ENCODE measurements at places on chromosomes 4 and X.

DNA sequence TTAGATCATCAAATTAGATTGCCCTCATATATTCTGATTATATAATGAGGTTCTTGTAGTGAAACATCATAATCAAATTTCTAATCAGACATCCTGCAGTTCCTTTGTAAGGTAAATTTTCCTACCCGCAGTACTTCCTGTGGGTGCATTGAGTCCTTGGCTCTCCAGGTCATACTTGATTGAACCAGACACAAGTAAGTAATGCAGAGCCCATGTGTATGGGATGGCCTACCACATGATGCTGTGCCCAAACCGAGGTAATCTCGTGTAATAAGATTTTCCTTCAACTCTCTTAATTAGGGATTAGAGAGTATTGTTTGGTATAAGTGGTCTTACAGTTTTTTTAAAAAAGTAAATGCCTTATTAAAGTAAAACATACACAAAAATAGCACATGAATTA is 1841.8 kb downstream of the PCDH7 start:
- DNase-seq = no peak

- no peak for DNase-seq
These were observed 44.0 kb downstream of the ZNF518B start for GRCh38 chr4:10413177-10413576.

DNA sequence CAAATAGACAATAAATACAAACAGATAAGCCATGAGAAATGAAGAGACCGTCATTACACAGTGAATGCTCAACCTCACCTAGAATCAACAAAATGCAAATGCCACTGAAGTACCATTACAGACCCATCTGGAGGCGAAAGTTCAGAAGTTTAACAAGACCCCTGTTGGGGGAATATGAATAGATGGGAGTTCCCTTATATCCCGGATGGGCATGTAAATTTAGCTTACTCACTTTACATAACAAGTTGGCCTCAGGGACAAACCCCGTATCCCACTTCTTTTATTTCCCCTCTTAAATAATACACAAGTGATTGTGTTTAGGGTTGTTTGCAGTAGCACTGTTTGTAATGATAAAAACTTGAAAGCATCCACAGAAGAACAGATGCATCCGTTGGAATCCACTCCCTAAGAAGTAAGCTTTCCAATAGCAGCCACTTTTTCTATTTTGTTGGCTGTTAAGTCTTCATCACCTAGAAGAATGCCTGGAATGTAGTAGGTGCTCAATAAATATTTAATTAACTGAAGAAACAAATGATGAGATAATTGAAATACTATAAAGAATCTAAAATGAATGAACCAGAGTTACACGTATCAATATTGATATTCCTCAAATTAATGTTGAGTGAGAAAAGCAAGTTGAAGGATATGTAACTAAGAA is 1076.3 kb upstream of the TENM3 start:
- DNase-seq = no peak

DNA sequence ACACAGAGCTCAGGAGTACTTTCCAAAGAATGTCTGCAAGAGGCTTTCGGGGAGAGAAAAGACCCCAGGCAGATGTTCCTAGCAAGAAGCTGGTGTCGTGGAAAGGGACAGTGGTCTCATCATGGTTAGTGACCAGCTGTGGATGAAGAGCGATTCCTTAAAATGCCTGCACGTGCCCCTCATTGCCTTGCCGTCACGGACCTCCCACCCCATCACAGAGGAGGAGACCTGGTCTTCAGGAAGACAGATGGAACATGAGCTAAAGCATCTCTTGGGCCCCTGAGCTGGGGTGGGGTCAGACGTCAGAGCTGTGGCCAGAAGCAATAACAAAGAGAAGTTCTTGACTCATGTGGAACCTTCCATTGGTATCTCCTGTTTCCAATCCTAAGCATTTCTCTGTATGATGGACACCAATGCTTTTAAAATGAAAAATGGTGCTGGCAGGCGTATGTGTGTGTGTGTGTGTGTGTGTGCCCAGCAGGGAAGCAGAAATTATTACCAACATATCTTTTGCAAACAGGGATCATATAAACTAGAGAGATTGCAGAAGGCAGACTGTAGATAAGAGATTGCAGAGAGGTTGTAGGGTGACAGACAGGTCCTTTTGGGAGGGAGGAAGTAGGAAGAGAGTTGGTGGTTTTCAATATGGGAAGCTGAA is 25.2 kb upstream of the ASMTL start:
- peak; percentile 4 for DNase-seq

GRCh38 chrX:71167031-71167781 is 22.6 kb downstream of the NLGN3 start:
- no peak for DNase-seq

DNA sequence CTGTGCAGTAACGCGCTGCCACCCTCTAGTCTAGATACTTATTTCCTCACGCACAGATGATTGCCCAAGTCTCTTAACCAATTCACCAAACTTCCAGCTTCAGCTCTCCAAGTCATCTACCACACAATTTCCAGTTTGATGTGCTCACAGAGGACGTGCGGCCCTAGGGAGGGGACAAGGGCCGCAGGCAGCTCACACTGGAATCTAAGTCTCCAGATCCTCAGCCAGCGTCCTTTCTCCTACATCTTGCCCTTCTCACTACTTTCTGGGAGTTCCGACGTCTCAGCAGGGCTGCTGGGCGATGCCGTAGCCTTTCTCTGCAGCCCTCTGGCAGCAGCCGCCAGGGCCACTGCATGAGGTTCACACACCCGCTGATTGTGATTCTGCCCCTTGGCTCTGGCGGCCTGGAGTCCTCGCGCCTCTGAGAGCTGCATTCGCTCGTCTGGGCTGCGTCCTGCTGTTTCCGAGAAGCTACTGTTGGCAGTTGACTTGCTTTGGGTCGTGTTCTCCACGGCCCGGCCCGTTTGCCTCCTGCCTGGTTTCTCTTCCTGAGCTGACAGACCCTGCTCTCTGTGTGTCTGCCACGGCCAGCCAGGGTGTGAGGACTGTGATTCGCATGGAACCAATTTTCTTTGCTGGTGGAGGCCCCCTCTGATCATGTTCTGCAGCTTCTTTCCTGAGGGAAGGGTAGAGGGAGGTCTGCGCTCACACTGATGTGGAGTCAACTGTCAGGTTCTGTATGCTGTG is 14.1 kb upstream of the TMEM131L start:
- DNase-seq = no peak

DNA sequence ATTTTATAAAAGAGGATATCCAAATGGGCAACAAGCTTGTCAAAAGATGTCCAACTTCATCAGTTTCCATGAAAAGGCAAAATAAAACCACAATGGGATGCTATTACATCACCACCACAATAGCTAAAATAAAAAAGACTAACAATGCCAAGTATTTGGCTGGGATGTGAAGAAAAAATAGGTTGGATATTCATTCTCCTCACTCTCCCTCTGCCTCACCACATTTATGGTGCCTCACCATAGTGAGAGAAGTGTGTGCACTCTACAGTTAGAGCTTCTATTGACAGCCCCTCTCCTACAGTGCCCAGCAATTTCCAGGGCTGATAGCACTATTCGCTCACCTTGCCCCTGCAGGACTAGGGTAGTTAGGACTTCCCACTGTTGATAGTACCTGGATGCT is 25.5 kb downstream of the VEGFC start:
- no peak for DNase-seq

DNA sequence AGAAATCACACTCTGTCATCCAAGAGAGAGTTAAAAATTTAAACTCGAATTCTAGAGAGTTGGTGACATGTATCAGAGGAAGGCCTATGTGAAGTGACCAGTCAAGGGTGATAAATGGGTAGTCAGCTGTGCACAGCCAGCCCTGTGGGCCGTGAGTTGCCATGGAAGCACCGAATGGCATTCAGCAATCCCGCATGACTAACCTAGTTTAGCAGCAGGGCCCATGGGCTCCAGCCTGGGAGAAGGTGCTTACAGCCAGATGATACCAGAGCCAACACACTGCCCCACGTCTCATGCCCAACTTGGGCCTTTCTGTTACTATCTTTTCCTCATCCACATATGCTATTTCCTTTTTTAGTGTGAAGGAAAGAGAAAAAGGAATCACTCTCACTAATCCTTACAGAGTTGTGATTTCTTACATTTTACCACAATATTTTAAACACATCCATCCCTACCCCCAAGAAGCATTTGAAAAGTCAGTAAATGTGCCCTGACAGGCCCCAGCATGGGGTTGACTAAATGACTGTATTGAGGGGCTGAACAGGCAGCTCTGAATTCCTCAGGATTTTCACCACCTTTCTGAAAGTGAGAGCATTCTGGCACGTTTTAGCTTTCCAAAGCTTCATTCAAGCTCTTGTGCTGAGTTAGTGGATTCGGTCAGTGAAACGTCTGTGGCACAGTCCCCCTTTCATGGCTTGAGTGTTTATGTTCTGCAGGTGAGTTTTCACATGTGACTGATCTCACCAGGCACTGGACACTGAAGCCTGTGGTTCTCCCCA is 104.2 kb downstream of the AFF1 start:
- no peak for DNase-seq

DNA sequence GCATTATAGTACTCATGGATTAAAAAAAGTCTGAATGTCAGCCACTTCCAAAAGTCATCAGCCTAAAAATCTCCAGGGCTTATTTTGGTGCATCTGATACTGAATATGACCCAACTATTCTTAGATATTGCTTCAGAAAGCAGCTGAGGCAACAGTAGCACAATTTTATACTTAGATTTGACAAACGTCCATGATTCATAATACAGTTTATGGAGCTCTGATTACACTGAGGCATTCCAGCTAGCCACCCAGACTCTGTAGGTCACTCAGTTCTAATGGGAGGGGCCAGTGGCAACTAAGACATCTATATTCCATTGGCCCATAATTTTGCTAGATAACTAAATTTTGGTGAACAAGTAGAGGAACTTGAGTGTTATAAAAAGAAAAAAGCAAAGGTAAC is 10.3 kb downstream of the SPATA4 start:
- no peak for DNase-seq

- DNase-seq = no peak
These were observed 3.0 kb downstream of the GPC4 start for GRCh38 chrX:133412246-133412645.

GRCh38 chr4:44661940-44662622 is 10.7 kb upstream of the YIPF7 start:
- DNase-seq = no peak

- DNase-seq = no peak
These were observed 175.6 kb downstream of the KLHL4 start for GRCh38 chrX:87693204-87693603.

GRCh38 chrX:56219700-56220099 is 12.5 kb upstream of the KLF8 start:
- peak; percentile 7 for DNase-seq

DNA sequence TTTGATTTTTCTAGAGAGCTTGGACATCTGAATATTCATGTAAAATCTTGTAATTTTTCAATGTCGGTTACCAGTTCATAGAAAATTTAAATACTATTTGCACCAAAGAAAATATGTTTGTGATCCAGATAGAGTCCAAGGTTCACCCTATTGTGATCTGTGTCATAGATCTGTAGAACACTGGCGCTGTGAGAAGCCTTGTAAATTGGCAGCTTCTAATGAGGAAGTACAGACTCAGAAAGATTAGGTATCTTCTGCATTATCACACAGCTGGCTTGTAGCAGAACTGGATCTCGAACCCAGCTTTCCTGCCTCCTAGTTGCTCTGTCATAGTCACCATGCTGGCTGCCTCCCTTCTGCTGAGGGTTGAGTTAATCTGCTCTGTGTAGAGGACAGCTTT is 106.5 kb upstream of the PAK3 start:
- DNase-seq = no peak

DNA sequence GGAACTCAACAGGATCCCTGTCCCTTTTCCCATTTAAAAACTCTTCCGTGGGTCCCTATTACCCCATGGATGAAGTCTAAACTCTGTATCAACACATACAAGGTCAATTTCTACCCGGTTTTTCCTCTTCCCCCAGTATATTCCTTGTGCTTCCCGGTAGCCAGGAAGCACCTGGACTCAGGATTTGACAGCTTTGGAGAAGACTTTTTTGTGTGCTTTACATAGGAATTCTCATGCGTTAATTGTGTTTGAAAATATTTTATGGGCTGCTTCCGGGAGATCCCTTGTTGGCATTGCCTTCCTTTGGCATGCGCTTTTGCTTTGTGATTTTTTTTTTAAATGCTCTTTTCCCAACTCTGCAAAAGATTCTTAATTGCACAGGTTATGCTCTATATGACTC is 7.2 kb downstream of the SMS start:
- no peak for DNase-seq

GRCh38 chr4:8920289-8920965 is 48.8 kb upstream of the HMX1 start:
- no peak for DNase-seq

- DNase-seq = peak; percentile 62
These were observed 14.0 kb upstream of the ZCCHC18 start for GRCh38 chrX:104098151-104098808.

GRCh38 chrX:124736553-124737270 is 390.3 kb downstream of the SH2D1A start:
- DNase-seq = peak; percentile 81

GRCh38 chr4:110164856-110165255 is 33.6 kb downstream of the ELOVL6 start:
- DNase-seq = peak; percentile 40

GRCh38 chr4:7912826-7913225 is 26.8 kb downstream of the AFAP1 start:
- no peak for DNase-seq
